ENCODE measurements at places on chromosomes 2 and 18.

DNA sequence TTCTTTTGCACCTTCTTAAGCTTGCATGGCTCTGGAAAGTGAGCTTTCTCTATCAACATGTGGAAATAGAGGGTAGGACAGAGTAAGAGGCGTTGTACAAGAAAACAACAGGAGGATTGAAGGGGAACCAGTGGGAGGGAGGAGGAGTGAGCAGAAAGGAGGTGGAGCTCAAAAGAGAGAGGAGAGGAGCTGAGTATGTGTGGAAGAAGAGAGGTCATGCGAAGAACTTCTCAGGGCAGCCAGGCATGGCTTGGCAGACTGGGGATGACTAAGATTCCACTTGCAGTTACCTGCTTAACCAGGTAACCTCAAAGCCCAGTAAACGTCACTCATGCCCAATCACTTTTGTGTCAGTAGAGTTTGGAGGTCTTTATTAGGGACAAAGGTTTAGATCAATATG lies 105.1 kb downstream of the BCL2L11 start:
- DNase-seq = no peak

DNA sequence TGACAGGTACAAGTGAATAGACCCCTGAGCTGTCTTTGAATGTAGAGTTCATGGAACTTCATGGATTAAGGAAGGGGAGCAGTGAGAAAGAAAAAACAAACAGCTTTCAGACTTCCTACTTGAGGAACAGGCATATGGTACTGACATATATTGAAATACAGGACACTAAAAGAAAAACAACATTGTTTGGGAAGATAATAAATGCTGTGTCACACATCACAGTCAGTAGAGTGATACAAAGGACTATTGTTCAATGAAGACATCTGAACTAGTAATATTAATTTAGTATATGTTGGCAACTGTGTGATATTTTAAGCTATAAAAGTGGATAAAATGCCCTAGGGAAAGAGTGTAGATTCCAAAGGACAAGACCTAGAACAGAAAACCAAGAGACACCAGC lies 3.3 kb downstream of the DSC2 start:
- no peak for DNase-seq

DNA sequence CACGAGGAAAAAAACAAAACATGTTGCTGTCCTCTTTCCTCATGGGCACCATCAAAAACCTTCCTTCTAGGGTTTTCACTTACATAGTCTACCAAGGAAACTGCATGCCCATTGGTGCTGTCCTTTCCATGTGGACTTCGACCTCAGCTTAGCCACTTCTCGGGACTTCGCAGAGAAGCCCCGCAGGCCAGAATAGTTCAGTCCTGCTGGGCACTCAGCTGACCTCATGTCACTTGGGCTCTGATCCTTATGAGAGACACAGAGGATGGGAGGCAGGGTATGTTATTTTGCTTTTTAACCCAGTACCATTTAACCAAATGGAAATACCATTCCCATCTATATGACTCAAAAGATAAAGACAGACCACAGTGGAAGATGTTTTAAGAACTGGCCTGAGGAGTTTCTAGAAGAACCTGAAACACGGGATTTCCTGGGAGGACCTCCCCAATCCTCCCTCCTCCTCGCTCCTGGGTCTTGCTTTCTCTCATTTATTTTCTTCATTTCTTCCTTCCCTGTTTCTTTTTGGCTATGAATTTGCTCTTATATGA lies 28.4 kb downstream of the AAK1 start:
- DNase-seq = no peak

DNA sequence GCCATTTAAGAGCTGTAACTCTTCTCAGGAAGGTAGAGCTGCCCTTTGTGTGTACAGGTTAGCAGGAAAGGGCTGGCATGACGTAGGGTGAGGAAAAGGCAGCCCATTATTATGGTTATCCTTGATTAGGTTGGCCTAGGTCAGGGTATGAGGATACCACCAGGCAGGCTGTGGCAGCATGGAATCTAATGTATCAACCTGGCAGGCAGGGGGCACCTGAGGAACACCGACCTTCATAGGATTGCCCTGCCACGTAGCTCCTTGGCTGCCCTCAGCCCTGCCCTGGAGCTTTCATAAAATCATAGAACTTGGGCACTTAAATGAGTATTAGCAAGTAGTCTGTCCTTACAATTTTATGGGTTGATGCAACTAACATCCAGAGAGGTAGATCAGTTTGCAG lies 261.6 kb downstream of the LTBP1 start:
- DNase-seq = no peak

DNA sequence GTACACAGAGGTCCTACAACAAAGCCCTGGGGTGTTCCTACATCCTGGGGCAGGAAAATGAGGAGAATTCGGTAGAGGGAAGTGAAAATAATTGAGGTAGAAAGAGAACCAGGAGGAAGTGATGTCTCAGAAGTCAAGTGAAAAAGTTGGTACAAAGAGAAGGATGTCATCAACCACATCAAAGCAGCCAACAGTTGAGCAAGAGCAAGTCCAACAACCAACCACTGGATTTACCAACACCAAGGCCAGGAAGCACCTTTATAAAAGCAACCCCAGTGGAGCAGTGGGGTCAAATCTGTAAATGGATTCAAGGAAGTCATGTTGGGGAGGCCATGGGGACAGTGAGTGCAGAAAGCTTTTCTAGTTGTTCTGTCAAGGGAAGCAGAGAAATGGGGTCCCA lies 360.4 kb downstream of the ZNF516 start:
- no peak for DNase-seq

DNA sequence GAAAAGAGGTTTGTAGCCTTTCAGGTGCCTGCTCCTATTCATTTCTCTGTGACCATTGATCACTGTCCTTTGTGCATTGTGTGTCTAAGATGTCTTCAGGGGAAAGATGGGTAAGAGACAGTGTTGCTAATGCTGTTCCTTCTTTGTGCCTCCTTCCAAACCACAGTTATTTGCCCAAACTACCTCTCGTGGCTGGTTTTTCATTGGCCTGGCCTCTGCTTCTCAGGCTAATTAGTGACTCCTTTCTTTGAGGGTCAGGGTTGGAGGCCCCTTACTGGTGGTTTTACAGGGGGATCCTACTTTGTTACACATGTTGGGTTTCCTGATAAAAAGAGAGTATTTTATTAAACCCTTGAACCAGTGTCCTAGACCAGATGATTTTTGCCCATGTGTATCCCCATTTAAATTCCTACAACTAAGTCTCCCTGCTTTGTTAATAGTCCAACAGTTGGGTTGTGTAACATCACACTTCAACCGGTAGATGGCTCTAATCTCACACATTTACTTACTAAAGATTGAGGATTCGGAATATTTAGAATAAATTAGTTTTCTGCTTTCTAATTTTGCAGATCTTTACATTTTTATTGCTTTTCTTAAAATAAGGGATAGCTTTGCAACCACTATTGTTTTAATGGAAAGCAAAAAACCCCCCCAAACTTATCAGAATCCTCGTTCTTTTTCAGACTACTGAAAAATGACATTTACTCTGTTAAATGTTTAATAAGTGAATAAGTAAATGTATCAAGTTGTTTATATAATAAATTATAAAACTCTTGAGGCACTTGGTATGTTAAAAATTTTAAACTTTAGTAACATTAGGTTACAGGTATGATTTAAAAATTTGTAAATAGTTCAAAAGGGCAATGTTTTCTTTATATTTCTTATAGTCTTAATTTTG lies 2.4 kb downstream of the MARS2 start:
- no peak for DNase-seq

- no peak for DNase-seq
Measured at GRCh38 chr2:46327627-46328026, 30.4 kb downstream of the EPAS1 start.

DNA sequence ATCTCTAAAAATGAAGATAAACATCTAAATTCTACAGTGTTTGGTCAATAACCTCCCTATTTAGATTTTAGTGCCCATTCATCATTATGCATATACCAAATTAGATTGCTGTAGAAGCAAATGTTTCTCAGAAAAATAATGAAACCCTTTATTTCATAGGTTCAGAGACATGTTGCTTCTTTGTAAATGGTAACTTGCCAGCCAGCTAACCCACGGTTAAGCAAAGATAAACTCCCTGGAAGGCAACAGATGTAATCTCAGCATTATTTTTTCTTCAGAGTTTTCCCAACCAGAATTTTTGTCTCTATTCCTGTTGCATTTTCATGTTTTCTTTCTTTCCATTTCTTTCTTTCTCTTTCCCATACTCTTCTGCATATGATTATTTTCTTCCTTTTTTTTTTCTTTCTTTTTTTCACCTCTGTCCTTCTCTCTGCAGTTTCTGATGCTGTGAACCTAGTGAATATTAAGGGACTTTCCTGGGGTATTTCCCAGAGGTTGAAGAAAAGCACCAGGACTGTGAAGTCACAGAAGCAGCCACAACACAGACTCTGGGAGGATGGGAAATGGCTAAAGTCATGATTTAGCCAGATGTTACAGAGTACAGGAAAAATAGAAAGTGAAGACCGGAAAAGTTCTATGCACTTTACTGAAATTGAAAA lies 50.0 kb upstream of the DSG1 start:
- DNase-seq = no peak

- DNase-seq = no peak
Measured at GRCh38 chr2:64228918-64229317, 84.7 kb upstream of the PELI1 start.

DNA sequence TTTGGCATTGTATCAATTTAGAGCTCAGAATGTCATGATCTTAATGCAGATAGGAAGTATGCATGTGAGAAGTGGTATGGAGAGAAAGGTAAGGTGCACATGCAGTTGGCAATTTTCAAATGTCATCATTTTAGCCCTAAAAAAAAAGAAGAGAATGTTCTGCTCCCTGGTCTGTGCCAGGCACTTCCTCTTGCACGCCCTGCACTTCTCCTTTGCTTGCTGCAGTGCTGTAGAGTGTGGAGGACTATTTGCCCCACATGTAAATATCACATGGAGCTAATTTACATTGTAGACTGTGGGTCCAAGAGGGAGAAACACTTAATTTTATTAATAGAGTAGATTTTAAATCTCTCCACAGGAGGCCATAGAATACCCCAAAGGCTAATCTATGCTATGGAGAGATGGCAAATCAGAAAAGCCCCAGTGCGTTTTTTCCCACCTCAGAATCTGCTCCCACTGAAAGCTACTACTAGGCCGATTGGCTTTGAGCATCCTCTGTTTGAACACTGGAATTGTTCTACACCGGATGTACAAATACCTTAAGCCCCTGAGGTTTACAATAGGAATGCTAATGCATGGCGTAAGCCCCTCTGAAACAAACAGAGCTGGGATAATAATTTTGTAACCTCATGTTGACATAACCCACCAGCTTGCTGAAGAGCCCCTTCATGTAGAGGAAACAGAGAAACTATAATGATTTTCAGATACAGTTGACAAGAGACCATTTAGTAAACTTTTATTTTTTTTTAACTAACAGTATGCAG lies 137.2 kb upstream of the KLHL14 start:
- DNase-seq = no peak

- no peak for DNase-seq
Measured at GRCh38 chr2:19706332-19706731, 195.5 kb downstream of the TTC32 start.

GRCh38 chr2:4381773-4382172 lies 678.4 kb downstream of the DCDC2C start:
- DNase-seq = no peak

GRCh38 chr2:231222318-231223000 lies 24.0 kb downstream of the ARMC9 start:
- no peak for DNase-seq

DNA sequence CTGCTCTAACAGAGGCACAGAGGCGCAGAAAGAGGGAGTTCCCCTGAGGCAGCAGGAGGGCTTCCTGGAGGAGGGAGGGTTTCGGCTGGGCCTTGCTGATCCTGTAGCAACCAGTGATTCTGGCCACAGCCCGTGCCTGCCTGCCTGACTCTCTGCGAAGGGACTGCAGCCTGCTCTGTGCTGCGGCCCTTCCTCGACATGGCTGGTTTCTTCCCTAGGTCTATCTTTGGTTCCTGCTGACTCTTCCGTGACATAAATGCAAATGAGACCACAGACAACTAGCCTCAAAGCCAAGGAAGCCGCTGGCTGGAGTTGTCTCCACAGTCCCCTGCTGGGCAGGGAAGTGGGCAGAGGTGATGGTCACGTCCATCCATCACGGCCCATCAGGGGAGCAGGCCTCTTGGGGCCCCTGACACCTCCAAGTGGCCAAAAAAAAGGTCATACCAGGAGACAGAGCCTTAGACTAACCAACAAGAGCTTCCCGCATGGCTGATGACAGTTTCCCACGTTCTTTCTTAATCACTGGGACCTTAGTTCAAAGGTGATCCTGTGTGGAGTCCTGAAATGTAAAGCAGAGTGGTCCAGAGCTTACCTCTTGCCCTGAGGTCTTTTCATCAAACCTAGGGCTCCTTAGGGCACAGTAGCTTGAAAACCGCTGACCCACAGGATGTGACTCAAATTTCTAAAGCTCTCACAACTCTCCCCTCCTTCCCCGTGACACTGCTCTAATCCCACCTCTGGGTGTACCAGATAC lies 55.3 kb downstream of the HS1BP3 start:
- DNase-seq = no peak

DNA sequence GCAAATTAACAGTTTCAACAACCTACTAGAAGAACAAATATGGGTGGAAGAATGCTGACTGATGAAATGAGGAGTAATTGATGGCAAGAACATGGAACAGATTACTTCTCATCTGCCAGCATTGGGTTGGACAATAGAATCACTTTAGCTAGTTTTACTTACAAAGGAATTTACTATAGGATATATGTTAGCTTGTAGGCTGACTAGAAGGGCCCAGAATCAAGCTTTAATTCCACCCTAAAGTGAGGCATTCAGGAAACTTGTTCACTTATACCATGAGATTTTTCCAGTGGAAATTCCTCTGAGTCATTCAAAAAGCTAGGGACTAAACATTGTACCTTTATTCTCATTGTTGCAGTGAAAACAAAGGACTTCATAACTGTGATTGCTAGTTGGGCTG lies 5.0 kb upstream of the ZSWIM2 start:
- DNase-seq = no peak
